Activated naive CD8-positive, alpha-beta T cell treated with anti-CD3 and anti-CD28 coated beads for 36 hours (primary cell): ENCODE measurements at places on chromosomes 11 and 22.

GRCh38 chr22:20205964-20206708 lies 55.3 kb upstream of the CCDC188 start:
- DNase-seq, result peak; percentile 72

GRCh38 chr11:126637795-126638175 lies 282.3 kb downstream of the ST3GAL4 start:
- DNase-seq, result no peak

DNA sequence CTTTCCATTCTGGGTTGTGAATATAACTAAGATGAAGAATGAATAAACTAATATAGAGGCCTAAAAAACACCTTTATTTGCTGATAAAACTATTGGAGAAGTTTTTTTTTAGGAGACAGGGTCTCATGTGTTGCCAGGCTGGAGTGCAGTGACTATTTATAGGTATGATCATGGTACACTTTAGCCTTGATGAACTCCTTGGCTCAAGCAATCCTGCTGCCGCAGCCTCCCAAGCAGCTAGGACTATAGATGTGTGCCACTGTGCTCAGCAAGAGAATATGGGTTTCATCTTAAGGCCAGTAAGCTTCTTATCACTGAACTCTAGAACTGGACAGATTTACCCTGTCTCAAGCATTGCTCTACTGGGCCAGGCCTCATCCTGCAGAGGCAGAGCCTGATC lies 26.6 kb downstream of the CCDC90B start:
- DNase-seq, result no peak

DNA sequence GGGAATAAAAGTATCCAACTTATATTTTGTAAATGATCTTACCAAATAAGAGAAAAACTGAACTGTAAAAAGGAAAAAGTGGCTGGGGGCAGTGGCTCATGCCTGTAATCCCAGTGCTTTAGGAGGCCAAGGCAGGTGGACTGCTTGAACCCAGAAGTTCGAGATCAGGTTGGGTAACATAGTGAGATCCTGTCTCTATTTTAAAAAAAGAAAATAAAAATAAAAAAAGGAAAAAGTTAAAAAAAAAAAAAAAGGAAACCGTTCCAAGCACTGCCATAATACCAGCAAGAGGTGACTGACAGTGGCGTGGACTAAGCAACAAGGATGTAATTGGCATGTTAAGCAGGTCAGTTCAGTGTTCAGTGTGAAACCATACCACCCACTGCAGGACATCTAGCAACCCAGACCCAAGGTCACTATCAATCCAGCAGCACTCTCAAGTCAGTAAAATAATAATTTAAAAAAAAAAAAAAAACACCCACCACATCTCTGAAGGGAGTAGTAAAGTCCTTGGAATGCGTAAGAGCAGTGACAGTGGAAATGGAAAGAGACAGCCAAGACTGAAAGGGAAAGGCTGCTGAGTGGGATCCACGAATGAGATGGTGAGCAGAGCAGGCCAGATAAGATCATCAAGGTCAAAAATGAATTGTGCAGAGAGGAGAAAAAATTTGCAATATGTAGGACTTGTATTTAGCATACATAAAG lies 43.6 kb downstream of the MAPK1 start:
- DNase-seq, result no peak

- no peak for DNase-seq
Observed at GRCh38 chr11:47656260-47656885, 14.0 kb upstream of the MTCH2 start.

GRCh38 chr22:30309951-30310741 lies 16.6 kb downstream of the TBC1D10A start:
- DNase-seq, result no peak

DNA sequence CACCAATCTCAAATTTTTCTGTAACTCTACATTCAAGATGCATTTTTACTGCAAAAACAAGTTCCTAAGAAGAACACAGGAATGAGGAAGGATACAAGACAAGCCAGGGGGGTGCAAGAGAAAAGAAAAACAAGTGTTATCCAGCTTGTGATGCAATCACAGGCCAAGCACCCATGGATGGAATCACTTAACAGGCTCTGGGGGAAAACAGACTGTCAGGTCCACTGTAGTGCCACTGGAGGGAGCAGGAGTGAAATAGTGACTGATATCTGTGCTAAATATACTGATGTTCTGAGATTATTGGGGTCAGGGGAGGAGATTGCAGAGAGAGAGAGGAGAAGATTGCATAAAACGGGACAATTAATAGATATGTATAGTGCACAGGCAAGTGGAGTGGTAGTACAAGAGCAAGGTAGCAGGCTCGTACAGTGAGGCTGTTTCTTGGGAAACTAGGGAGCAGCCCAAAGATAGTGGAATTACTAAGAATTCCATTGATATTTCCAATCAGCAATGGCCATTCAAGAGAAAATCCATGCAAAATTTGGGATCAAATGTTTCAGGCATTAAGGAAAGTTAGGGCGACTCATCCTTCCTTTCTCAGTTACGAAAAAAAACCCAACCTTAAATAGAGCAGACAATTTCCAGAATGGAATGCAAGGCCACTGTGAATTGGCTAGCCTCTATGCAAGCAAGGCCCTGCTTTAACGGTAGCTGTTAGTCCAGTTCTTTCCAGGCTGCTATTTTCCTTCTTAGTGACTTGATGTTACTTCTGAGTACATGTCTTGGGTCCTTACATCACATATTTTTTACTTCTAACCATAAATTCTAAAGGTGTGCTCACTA lies 52.2 kb upstream of the CEP126 start:
- DNase-seq, result no peak

DNA sequence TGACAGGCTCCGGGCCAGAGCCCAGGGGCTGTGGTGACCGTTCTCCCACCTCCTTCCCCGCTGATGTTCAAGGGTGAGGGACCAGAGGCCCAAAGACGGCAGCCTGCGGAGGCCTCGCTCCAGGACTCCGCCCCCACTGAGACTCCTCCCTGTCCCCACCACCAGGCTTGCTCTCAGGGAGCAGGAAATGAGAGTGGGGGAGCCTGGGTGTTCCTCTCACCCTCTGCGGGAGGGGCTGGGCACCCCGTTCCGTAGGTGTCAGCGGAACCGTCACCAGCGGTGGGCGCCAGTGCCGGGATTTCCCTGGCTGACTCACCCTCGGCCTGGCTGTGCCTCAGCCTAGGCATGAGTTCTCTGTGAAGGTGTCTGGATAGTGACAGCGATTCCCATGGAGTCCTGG lies 15.7 kb downstream of the DAGLA start:
- peak; percentile 95 for DNase-seq

GRCh38 chr11:123718063-123718462 lies 23.4 kb downstream of the ZNF202 start:
- no peak for DNase-seq

DNA sequence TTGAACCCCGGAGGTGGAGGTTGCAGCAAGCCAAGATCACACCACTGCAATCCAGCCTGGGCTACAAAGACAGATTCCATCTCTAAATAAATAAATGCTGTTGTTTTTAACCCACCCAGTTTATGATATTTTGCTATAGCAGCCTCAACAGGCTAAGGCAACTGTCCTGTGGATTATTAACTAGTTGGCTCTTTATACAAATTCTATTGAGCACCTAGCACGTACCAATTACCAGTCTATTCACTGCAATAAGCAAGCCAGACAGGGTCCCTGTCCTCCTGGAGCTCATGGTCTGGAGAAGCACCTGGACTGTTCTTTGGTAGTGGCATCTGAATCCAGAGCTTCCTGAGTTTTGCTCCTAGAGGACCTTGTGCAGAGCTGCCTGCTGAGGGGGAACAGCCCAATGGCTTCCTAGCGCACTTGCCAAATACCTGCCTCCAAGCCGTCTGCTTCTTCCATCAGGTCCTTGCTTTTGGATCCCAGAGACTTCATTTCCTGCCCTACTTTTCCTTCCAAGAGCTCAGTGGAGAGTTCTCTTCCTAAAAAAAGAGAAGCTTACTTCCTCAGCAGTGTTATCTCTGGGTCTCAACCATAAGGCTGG lies 49.9 kb upstream of the MICAL2 start:
- DNase-seq, result no peak
